ENCODE measurements at places on chromosomes 2 and 18.

DNA sequence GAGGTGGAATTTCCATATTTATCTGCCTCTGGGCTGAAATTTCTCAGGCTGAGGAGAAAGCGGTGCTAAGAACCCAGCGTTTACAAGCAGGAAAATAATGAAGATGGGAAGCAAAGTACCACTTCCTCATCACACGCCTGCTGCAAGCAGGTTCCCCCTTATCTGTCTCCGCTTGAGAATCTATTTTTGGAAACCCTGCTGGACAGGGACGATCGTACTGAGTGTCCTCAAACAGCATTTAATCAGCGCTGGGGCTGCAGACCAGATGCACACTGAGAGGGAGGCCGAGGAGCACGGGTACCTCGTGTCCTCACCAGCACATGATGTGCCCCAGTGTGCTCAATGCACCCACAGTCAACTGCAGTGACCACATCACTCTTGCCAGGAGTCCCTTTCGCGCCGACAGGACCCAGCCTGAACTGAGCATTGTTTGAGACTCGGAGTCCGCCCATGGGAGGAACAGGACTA is 160.4 kb downstream of the HDAC4 start:
- no peak for DNase-seq

DNA sequence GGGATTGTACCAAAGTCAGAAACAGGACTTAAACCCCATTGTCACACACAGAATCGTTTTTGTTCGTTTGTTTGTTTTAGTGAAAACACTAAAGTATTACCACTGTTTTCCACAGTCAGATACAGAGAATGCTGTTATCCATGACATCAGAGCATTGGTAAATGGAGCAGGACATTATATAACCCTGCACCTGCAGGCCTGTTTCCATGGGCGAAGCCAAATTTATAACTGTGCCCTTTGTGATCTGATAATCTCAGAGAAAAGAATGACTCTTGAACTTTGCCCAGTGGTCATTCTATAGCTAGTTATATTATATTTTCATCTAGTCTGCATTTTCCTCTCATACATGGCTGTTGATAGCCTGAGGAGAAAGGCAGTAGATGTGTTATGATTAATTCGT is 217.6 kb downstream of the TMEM182 start:
- no peak for DNase-seq

- no peak for DNase-seq
Observed at GRCh38 chr2:220144411-220144810, 517.0 kb downstream of the SLC4A3 start.

- no peak for DNase-seq
Observed at GRCh38 chr2:191783416-191783815, 63.5 kb downstream of the CAVIN2 start.

DNA sequence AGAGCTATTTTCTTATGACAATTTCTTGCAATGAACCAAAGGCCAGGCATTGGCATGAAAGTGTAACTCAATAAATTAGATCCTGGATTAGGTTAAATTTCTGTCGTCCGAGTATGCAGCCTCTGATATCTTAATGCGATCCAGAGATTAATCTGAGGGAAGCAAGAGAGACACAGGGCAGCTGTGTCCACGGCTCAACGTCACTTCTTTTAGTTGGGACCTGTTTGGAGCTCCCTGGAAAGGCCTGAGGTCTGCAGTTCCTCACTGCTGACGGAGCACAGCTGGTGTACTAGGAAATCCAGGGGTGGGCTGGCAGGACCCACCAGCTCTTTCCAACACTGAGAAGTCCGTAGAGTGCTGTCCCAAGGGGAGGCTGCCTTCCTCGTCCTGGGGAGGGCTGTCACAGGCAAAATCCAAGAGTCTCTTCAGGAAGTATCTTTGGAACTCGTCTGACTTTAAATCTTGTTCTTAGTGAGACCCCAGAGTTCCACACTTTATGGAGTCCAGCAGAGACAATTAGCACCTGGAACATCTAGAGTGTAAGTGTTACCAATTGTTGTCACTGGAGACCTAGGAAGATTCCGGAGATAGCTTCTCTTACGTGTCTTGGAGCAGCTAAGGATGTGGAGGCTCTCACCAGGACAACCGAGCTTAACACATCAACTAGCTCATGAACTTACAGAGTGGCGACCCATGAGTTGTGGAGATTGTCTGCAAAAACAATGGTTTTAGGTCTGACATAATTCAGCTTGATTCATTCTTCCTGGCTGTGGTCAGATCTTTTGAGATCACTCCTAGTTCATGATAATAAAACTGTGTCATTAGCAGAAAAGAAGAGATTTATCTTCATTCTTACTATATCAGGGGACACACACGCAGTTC is 173.7 kb downstream of the ACKR3 start:
- DNase-seq: peak; percentile 27

GRCh38 chr2:192098814-192099491 is 95.8 kb downstream of the TMEFF2 start:
- no peak for DNase-seq

- peak; percentile 56 for DNase-seq
Observed at GRCh38 chr2:67840460-67841068, 222.2 kb downstream of the C1D start.

- DNase-seq: no peak
Observed at GRCh38 chr2:70991142-70991541, 3.5 kb downstream of the TEX261 start.

- peak; percentile 27 for DNase-seq
Observed at GRCh38 chr2:8456151-8457091, 225.4 kb upstream of the ID2 start.

DNA sequence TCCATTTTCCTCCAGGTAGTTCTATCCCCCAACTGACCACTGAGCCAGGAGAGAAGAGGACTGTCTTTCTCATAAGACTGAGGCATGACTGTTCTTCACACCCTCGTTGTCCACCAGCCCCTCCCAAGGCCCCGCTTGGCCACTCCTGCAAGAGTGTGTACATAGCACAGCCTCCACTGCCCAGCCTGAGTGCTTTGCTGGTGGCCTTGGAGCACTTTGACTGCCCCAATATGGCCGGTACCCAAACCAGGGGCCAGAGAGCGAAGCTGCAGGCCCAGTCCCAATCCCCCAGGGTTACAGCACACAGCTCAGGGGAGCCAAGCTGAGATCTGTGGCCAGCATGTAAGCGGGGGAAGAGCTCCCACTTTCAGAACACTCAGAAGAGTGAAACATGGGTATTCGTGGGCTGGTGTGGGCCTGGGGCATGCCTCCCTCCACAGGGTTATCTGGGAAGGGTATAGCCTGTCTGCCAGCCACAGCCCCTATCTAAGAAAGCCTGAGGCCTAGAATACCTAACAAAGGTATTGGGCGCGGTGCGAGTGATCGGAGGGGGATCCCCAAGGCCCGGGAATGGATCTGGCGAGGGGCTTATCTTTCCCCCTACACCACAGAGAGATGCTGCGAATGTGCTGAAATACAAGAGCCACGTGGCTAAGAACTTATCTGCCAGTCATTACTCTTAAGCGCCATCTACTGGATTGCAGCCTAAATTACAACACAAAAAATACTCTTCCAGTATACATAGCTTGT is 163.8 kb downstream of the WDPCP start:
- DNase-seq: peak; percentile 6

DNA sequence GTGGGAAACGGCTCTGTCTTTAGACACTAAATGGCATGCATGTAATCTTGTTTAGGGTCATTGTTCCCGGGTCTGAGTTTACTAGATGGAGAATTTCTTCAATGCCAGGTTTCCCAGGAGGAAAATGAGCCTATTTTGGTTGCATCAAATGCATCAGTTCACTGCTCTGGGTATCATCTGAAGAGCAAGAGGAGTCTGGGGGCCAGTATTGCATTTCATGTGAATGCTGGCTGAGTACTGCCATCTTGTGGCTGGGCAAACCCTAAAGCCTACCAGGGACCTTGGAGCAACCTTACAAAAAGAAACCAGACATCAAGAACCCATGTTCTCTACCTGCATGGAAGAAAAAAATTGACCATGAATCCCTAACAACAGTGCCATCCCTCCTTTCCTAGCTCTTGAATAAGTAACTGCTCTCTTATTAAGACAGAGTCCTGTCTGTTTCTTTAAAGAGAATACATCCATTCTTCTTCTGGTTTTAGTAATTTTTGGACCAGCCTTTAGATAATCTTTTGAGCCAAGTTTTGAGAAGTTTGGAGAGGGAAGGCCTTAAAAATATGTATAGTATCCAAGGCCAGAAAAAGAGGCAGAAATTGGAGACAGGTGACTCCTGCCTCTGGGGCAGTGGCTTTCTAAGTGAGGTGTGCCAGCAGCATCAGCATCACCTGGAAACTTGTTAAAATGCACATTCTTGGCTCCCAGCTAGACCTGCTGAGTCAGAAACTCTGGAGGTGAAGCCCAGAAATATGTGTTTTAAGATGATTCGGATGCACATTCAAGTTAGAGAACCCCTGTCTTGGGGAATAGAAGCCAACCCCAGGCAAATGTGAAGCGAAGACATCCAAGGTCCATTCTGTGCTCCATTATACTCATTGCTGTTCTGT is 261.0 kb upstream of the CXCR4 start:
- DNase-seq: peak; percentile 24

DNA sequence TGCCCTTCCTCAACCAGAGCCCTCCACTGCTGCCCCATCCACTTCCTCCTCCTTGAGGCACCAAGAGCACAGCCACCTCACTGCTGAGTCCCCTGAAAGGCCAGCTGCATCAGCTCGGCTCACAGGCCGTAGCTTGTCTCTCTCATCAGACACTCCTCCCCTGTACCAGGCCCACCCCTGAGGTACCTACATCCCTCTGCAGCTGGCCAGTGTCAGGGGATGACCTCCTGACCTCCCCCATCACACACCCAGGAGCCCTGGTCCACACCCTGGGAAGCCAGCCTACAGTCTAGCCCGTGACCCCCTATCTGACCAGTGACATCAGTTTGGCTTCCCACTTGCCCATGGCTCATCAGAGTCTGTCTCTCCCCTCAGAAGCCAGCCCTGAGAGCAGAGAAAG is 205.6 kb downstream of the TNS1 start:
- no peak for DNase-seq

DNA sequence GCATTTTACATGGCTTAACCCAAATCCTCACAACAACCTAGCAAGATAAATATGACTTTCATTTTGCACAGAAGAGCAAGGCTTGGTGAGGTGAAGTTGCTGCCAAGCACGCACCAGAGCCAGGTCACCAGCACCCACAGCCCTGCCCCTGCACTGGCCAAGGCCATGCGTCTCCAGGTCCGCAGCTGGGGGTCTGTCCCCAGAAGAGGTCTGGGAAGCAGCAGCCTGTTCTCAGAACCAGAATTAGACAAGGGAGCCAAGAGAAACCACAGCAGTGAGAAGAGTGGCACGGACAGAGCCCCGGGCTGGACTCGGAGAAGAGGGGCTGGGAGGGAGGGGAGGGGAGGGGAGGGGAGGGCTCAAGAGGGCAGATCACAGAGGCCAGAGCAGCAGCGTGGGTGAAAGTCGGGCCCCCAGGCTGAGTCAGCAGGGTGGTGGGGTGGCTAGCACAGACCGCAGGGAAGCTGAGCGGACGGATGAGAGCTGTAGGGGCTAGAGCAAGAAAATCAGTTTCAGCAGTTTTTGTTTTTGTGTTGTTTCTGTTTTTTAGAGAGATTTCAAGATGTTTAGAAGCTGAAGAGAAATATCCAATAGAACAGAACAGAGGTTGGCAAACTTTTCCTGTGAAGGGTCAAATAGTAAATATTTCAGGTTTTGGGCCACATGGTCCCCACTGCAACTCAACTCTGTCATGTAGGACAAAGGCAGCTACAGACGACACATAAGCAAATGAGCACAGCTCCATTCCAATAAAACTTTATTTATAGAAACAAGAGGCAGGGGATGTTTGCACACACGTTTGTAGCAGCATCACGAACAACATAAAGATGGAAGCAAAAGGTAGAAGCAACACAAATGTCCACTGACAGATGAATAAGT is 7.4 kb upstream of the MTERF4 start:
- DNase-seq: no peak

- DNase-seq: no peak
Observed at GRCh38 chr2:197145471-197146056, 165.0 kb downstream of the ANKRD44 start.

DNA sequence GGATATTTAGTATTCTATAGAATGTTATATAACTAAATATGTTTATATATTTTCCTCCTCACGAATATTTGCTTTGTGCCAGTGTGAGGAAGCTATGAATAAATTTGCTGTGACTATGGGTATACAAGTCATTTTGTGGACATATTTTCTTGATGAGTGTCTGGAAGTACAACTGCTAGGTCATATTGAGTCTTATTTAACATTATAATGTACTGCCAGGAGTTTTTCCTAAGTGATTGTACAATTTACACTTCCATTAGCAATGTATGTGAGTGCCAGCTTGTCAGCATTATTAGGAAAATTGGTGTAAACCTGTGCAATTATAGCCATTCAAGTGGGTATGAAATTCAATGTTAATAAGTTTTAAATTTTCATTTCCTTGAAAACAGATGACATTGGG is 1328.9 kb upstream of the TMEFF2 start:
- no peak for DNase-seq

DNA sequence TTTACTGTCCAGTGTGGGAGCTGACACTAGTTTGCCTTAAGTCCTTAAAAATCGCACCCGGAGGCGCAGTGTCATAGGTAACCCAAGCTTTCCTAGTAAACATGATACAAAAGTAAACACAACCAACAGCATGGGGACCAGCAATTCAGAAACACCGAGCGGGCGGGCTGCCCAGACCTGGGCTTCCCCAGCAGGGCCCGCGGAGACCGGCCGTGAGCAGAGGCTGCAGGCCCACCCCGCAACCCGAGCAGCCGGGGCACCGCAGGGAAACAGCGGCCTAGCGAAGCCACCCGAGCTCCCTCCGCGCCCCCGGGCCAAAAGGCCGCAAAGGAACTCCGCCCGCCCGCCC is 296 bp downstream of the TTC21B start:
- DNase-seq: peak; percentile 73

- peak; percentile 83 for DNase-seq
Observed at GRCh38 chr2:227570615-227571014, 28.1 kb upstream of the SCYGR2 start.

DNA sequence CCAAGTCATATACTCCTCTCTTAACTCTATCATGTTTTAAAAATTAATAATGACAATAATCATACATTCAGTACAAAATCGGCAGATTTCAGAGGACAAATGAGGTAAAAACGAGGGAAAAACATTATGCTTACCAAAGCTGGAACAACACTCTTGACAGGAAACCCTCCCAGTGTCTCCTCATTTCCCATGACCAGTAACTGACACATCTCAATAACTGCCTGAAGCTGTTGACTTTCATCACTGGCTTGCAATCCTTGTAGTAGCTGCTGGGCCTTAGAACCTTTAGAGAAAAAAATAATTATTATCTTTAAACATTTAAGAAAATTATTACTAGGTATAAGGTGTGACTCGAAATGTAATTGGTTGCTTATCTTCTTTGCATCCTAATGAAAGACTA is 103.6 kb downstream of the TRIP12 start:
- no peak for DNase-seq

- no peak for DNase-seq
Observed at GRCh38 chr2:6605836-6606505, 259.7 kb downstream of the CMPK2 start.

GRCh38 chr2:10303181-10303693 is 533 bp downstream of the HPCAL1 start:
- no peak for DNase-seq

GRCh38 chr18:33369711-33370449 is 70.6 kb downstream of the CCDC178 start:
- no peak for DNase-seq

GRCh38 chr18:62526098-62527025 is 3.5 kb downstream of the ZCCHC2 start:
- DNase-seq: peak; percentile 93

GRCh38 chr18:51630706-51631105 is 433.2 kb upstream of the MEX3C start:
- DNase-seq: no peak
